Suppressor macrophage (primary cell): ENCODE measurements at places on chromosomes 12 and 14.

DNA sequence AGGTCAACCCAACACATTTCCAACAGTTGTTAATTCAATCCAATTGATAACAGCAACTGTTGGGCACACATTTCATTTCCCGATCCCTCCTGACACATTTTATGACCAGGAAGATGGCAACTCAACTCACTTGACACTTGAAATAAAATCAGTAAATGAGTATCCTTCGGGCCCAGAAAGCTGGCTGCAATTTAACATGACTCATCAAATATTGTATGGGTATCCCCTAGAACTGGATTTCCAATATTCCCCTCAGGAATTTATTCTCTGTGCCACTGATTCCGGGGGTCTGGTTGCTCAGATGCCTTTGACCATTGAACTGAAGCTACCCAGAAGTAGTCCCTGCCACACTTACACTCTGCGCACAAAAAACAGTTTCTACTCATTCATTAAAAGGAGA lies 42.1 kb downstream of the INTS13 start:
- no peak for DNase-seq

GRCh38 chr12:110123919-110124268 lies 263 bp upstream of the IFT81 start:
- DNase-seq = no peak

DNA sequence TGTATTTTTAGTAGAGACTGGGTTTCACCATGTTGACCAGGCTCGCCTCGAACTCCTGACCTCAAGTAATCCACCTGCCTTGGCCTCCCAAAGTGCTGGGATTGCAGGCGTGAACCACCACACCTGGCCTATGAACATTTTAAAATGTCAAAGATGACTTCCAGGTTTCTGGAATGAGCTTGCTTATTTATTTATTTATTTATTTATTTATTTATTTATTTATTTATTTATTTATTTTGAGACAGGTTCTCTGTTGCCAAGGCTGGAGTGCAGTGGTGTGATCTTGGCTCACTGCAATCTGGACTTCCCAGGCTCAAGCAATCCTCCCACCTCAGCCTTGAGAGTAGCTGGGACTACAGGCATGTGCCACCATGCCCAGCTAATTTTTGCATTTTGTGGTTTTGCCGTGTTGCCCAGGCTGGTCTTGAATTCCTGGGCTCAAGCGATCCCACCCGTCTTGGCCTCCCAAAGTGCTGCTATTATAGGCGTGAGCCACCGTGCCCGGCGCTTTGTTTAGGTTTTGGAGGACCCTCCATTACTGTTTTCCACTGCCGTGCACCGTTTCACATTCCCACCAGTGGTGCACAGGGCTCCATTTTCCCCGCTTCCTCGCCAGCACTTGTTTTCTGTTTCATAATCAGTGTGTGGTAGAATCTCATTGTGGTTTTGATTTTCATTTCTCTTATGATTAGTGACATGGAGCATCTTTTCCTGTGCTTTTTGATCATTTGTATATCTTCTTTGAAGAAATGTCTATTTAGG lies 6.4 kb upstream of the CFAP251 start:
- no peak for DNase-seq

DNA sequence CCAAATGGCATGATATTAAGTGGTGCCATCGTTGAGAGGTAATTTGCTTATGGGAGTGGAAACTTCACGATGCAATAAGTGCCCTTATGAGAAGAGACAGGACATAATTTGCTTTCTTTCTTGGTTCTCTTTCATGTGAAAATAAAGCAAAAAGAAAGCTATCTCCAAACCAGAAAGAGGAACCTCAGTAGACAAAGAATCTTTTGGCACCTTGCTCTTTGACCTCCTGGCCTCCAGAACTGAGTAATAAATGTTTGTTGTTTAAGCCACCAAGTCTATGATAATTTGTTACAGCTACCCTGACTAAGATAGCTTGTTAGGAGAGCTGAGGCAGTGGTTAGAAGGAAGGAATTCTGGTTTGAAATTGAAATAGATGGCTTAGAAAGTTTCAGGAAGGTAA lies 39.6 kb downstream of the CCER1 start:
- DNase-seq = no peak

DNA sequence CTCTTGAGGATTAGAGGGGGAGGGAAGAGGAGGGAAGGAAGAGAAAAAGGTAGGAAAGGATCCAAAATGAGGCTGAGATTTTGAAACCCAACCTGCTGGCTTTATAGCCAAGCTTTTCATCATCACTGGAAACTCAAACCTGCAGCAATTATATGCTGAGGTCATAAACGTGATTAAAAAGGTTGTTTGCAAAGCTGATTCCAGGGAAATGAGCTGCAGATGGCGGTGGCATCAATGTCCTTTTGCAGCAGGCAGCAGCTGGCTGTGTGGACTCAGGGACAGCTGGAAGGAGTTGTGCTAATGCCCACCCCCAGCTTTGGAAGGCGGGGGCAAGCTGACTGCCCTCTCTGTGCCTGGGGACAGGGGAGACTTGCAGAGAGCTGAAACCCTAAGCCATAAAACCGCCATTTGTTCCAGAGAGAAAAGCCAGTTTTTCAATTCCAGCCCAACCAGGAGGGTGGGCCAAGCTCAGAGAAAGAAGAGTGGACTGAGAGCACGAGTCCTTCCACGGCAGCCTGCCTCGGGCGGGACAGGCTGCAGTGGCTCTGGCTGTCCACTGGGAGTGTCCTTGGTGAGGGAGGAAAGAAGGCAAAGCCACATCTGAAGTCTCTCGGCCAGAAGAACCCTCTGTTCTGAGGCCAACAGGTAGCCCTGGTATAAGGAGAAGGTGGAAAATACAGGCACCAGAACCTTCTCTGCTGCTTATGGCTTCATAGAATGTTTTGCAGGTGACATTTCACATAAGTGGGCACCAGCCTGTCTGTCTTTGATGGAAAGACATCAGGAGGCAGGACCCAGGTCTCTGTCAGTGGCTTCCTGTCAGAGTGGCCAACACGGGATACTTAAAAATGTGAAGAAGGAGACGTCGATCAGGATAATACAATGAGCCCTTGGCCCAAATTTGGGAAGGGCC lies 90.7 kb downstream of the SINHCAF start:
- DNase-seq = no peak

DNA sequence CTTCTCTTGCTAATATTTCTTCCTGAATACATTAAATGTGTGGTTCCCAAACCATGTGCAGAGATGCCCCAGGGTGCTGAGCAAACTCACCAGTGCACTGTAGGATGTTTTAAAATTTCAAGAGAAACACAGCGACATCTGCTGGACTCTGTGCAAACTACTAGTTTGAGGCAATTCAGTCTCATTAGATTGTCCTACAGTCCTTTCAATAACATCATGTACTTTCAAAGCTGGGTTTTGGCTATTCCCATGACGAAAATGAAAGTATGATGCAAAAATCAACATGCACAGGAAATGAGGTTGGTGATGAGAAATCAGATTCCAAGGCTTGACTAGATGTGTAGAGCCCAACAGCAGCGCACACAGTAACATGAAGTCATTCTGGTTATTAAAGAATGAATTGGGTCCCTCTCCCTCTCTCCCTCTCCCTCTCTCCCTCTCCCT lies 66.3 kb downstream of the CLIP1 start:
- peak; percentile 66 for DNase-seq

- no peak for DNase-seq
Measured at GRCh38 chr12:48954061-48954460, 3.2 kb downstream of the ARF3 start.

DNA sequence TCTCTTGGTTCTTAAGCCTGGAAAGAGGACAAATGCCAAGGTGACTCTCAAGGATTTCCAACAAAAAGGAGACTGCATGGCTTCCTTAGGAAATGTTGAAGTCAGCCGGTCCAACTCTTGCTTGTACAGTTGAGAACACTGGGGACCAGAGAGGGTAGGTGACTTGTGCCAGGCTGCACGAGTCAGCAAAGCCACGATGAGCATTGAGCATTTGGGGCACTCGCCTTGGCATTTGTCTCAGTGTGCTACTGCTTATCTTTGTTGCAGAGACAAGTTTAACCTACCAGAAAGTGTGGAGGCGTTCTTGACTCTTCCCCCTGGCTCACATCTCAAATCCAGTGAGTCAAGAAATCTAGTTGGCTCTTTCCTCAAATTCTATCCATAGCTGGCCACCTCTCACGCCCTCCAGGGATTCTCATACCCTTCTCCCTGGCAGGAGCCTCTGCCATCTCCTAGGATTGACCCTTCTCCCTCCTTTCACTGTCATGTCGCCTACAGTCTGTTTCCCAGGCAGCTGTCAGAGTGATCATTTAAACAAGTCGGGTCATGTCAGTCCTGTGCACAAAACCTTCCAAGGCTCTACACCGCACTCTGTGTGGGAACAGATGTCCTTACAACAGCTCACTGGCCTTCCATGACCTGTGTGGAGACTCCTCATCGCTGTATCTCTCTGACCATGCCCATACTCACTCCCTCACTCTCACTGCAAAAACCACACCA lies 17.2 kb upstream of the KRT83 start:
- DNase-seq = no peak

DNA sequence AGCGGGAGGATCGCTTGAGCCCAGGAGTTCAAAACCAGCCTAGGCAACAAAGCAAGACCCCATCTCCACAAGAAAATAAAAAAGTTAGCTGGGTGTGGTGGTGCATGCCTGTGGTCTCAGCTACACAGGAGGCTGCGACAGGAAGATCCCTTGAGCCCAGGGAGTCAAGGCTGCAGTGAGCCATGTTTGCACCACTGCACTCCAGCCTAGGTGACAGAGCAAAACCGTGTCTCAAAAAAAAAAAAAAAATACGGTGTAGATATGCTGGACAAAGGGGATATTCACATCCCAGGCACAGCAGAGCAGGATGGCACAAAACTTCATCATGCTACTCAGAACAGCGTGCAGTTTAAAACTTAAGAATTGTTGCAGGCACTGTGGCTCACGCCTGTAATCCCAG lies 24.8 kb upstream of the STRN3 start:
- no peak for DNase-seq

DNA sequence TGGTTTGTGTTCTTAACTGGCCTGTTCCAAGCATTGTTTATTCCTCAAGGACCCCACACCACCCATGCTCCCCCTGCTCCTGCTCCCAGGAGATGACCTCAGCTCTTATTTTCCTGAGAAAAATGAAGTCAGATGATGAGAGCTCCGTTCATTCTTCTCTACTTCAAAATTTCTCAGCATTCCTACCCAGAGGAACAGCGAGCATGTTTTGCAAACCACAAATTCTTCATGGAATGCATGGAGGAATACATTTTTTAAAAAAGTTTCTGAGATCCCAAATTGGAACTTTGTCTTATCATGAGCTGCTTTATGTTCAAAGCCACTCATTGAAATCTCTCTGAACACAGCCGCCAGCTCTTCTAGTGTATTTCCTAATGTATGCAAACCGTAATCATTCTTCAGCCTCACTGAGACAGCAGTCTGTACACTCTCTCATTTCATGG lies 44.9 kb downstream of the SYNE2 start:
- DNase-seq = no peak

DNA sequence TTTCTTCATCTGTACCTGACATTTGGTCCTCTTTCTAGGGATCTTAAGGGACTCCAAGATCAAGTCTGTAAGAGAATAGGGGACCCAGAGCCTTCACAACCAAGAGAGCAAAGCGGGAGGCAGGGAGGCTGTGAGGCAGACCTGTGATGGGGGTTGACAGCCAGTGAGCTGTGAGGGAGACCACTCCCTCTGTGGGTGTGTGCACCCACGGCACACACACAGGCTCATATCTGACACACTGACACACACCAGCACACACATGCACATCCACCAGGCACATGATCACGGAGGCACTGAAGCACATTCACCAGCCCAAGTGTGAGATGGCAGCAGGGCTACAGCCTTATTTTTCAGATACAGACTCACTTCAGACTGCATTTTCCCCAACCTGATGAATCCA lies 55.2 kb downstream of the SPTB start:
- no peak for DNase-seq

GRCh38 chr14:21332950-21333349 lies 50.9 kb downstream of the SUPT16H start:
- no peak for DNase-seq

DNA sequence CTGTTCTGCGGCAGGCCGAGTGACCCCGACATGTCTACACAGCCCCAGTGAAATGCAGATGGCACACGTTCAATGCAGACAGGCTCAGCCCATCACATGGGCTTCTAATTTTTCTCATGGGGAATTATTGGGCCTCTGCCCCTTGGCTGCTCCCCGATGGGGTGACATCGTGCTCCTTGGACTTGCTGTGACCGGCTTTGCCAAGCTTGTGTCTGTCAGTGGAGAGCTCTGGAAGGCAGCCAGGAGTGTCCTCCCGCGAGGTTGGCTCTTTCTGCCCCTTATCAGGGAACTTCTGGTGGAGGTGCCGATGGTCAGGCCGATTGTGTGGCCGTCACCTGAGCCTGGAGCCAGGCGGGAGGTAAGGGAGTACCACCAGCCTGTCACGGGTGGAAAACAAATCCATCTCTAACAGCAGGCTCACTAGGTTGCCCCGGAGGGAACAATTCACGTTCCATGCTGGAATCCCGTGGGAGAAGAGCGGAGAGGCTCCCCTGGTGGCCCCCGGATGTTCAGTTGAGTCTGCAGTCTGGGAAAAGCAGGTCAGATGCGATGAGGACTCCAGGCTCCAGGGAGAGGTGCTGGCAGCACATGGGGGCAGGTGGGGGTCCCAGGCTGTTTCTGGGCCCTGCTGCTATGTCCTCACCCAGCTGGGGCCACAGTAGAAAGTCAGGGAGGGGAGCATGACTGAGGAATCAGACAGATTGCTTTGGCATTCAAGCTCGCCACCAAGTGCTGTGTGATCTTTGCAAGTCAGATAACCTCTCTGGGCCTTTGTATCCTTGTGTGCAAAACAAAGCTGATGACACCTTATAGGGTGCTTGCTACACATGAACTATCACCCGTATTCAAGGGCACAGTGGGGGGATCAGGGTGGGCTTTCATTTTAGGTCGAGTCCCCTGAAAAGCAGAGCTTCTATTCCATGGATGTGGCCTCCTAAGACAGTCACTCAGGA lies 43.2 kb upstream of the EML1 start:
- DNase-seq = no peak

- peak; percentile 77 for DNase-seq
Measured at GRCh38 chr12:53200458-53201176, 6.4 kb downstream of the ITGB7 start.

- DNase-seq = no peak
Measured at GRCh38 chr14:104724981-104725771, 1.1 kb downstream of the ADSS1 start.

GRCh38 chr12:66461331-66461730 lies 159.0 kb downstream of the HELB start:
- DNase-seq = no peak

- DNase-seq = no peak
Measured at GRCh38 chr14:36974985-36975384, 197.4 kb downstream of the SLC25A21 start.

GRCh38 chr14:92568621-92569479 lies 55.3 kb downstream of the RIN3 start:
- no peak for DNase-seq
